ENCODE measurements at places on chromosomes 16 and 17.

DNA sequence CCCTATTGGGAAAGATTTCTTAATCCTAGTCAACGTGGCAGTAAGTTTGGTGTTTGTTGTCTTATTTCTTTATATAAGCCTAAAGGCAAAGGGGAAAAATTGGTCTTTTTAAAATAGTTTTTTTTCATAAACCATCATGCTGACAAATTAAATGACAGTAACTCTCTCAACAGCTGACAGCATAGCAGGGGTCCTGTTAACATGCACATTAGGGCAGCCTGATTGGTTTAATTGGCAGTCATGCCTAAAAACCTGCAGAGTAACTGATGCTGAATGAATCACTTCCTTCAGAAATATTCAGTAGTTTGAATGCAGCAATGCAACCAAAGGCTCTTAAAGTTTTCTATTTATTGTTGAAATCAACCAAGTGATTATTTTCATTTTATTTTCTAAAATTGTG is 85.4 kb downstream of the ITFG1 start:
- no peak for ATAC-seq
- H3K36me3 ChIP-seq = peaks cover 51% of the 10 kb centered on the region
- H3K4me1 ChIP-seq = peaks cover 3% of the 10 kb centered on the region
- no peak overlapping the region for H3K27ac ChIP-seq
- H3K4me3 ChIP-seq = no peak overlapping the region

- H3K27ac ChIP-seq = no peak overlapping the region
- H3K36me3 ChIP-seq = peaks cover 33% of the 10 kb centered on the region
- no peak for ATAC-seq
- H3K4me1 ChIP-seq = no peaks in the 10 kb centered on the region
- H3K4me3 ChIP-seq = no peak overlapping the region
- H3K27me3 ChIP-seq = no peaks in the 10 kb centered on the region
These were observed 154.2 kb downstream of the MYO1D start for GRCh38 chr17:32722733-32723132.

DNA sequence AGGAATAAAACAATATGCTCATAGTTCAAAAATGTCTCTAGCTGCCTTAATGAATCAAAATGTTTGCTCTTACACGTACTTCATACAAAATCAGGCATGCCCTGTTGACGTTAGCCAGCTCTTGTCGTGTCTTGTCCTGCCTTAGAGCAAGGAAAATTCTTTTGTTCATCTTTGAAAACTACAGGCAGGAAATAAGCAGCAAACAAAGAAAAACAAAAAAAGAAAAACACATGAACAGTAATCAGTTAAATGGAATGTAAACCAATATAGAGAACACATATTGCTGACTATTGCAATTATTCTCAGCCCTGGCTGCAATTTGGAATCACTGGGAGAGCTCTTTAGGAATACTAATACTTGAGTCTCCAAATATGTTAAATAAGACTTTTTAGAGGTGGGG is 1.7 kb downstream of the CAPNS2 start:
- no peak for ATAC-seq
- H3K27me3 ChIP-seq = peaks cover 15% of the 10 kb centered on the region
- no peaks in the 10 kb centered on the region for H3K36me3 ChIP-seq
- no peak overlapping the region for H3K4me3 ChIP-seq

GRCh38 chr16:67034487-67034886 is 5.5 kb downstream of the CBFB start:
- H3K27ac ChIP-seq = peak overlapping the region; percentile 39
- peaks cover 98% of the 10 kb centered on the region for H3K36me3 ChIP-seq
- no peak for ATAC-seq
- H3K4me3 ChIP-seq = peak overlapping the region; percentile 88
- peaks cover 38% of the 10 kb centered on the region for H3K4me1 ChIP-seq

GRCh38 chr16:65111306-65111705 is 10.6 kb downstream of the CDH11 start:
- no peak for ATAC-seq
- H3K27me3 ChIP-seq = no peaks in the 10 kb centered on the region
- no peaks in the 10 kb centered on the region for H3K4me1 ChIP-seq

GRCh38 chr16:89720551-89720812 is 216 bp downstream of the VPS9D1 start:
- peaks cover 21% of the 10 kb centered on the region for H3K4me1 ChIP-seq
- H3K36me3 ChIP-seq = peaks cover 28% of the 10 kb centered on the region
- H3K27ac ChIP-seq = no peak overlapping the region
- H3K27me3 ChIP-seq = no peaks in the 10 kb centered on the region

- no peak overlapping the region for H3K27ac ChIP-seq
- H3K4me1 ChIP-seq = no peaks in the 10 kb centered on the region
- no peak for ATAC-seq
- H3K4me3 ChIP-seq = no peak overlapping the region
- no peaks in the 10 kb centered on the region for H3K36me3 ChIP-seq
These were observed 6.0 kb downstream of the GRIN2C start for GRCh38 chr17:74853669-74854068.

DNA sequence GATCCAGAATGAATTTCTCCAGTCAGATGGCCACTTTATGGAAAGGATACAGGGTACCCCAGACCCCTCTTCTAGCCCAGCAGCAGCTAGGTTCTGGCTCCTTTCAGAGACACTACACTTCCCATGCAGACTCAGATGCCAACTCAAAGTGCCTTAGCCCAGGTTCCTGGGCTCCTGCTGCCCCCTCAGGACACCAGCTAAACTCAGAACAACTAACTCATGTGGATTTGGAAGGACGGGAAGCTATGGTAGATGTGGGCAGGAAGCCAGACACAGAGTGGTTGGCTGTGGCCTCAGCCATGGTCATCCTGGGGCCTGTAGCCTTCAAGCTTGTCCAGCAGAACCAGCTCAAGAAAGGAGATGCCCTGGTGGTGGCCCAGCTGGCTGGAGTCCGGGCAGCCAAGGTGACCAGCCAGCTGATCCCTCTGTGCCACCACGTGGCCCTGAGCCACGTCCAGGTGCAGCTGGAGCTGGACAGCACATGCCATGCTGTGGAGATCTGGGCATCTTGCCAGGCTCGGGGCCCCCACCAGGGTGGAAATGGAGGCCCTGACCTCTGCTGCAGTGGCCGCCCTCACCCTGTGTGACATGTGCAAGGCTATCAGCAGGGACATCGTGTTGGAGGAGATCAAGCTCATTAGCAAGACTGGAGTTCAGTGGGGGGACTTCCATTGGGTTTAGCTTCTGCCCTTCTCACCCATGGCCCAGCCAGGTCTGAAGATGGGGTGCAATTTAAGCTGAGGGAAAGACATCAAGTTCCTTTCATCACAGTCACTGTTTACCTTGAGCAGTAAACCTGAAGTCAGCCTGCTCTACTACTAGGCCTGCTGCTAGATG is 111.8 kb downstream of the N4BP1 start:
- H3K4me1 ChIP-seq = no peaks in the 10 kb centered on the region
- H3K27me3 ChIP-seq = no peaks in the 10 kb centered on the region
- no peak overlapping the region for H3K4me3 ChIP-seq
- H3K27ac ChIP-seq = no peak overlapping the region
- H3K36me3 ChIP-seq = no peaks in the 10 kb centered on the region

DNA sequence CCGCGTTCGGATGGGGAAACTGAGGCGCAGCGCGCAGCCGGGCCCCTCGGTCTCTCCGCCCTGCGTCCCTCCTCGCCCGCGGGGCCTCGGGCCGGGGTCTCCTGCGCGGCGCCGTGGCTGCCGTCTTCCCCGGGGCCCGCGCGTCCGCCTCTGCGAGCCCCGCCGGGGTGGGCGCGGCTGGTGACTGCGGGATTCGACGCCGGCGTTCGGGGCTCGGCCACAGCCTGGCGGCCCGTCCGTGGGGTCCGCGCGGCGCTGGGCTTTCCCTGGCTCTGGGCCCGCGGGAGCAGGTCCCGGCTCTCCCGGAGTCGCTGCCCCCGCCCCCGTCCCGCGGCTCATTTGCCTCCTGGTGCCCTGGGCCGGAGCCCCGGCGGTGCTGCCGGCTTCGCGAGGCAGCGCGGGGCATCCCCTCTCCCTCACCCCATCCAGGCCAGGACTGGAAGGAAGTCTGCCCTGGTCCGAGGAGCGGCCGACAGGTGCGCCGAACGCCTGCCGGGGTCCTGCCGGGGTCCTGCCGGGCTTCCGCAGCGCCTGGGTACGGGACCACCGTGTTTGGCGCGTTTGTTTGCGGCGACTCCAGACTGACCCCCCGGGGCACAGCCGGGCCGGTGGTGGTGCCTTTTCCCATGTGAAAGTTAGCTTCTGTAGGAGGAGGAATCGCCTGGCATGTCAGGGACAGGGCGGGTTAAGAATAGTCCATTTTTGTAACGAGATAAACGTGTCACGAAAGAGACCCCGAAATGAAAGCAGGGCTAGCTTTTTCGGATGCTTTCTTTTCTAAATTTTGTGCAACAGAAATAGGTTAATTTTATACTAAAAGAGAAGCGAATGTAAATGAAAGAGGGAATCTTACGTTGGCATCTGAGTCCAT is 671 bp downstream of the CHMP6 start:
- H3K4me3 ChIP-seq = peak overlapping the region; percentile 60
- H3K27ac ChIP-seq = peak overlapping the region; percentile 41
- H3K4me1 ChIP-seq = no peaks in the 10 kb centered on the region
- H3K27me3 ChIP-seq = no peaks in the 10 kb centered on the region
- H3K36me3 ChIP-seq = peaks cover 22% of the 10 kb centered on the region

DNA sequence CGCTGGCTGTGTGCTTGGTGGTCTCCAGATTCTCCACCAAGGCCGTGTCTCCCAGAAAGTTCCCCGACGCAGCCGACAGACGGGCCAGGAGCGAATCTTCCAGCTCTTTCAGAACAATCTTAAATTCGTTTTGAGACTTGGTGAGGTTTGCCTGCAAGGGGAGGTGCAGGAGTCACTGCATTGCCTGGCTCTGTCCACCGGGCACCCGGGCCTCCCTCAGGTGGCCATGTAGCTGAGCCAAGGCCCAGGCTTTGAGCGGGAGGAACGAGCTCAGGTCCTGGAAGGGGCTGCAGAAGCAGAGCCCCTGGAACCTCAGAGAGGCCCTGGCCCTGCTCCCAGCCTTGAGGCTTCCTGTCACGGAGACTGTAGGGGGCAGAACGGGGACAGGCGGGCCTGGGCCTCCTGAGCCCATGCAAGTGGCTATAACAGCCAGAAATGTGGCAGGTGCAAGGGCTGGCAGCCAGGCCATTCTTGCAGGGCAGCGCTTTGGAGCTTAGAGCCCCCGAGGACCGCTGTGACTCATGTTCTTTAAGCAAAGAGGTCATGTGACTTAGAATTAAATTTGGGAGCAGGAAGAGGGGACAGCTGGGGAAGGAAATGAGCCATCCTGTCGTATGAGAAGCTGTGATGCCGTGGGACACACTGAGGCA is 72.4 kb downstream of the PGS1 start:
- H3K4me3 ChIP-seq = no peak overlapping the region
- H3K27me3 ChIP-seq = no peaks in the 10 kb centered on the region
- ATAC-seq = no peak
- no peaks in the 10 kb centered on the region for H3K36me3 ChIP-seq
- no peak overlapping the region for H3K27ac ChIP-seq

GRCh38 chr17:43579566-43580140 is 33.5 kb upstream of the ETV4 start:
- peaks cover 12% of the 10 kb centered on the region for H3K27me3 ChIP-seq
- peak overlapping the region; percentile 22 for H3K4me3 ChIP-seq
- no peaks in the 10 kb centered on the region for H3K36me3 ChIP-seq
- H3K27ac ChIP-seq = peak overlapping the region; percentile 76
- ATAC-seq = no peak

DNA sequence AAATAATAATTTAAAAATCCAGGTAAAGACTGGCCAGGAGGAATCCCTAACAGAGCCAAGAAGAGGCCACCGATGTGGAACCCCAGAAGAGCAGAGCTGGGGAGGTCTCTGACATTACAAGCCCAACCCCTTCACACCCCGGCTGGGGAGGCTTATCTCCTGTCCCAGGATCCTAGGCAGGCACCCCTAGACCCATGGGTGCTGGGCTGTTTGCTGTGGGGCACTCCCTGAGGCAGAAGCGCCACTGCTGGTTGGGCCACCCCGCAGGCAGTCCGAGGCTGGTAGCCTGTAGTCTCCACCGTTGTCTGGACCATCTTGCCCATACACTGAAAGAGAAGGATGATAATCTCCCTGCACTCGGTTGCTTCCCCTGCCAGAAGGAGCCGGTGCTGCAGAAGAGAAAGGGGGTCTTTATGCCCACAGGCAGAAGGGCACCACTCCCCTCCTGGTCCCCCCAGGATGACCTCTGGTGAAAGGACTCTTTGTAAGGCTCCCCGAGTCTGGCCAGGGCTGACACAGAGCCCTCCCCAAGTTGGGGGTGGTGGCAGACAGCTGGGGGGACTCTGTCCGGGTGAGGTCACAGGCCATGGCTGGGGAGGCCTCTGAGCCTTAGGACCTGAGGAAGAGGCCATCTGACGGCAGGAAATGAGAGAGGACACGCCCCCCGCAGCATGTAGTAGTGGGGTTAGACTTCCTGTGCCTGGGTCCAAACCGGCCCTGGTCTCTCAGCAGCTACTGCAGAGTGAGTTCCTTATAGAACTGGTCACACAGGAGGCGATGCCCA is 34.2 kb downstream of the CFAP20 start:
- no peak overlapping the region for H3K4me3 ChIP-seq
- H3K4me1 ChIP-seq = peaks cover under 1% of the 10 kb centered on the region
- no peaks in the 10 kb centered on the region for H3K27me3 ChIP-seq
- ATAC-seq = no peak
- no peaks in the 10 kb centered on the region for H3K36me3 ChIP-seq

GRCh38 chr17:74712756-74713155 is at the start of gene CD300LF:
Gene CD300LF (minus strand): TSS chr17:74712923. CDS start chr17:74712866, 57 bp downstream.
- H3K27me3 ChIP-seq = peaks cover 11% of the 10 kb centered on the region
- H3K4me1 ChIP-seq = peaks cover 4% of the 10 kb centered on the region
- H3K4me3 ChIP-seq = no peak within 1 kb of the TSS
- no peaks in the 10 kb centered on the region for H3K36me3 ChIP-seq
- ATAC-seq = no peak

DNA sequence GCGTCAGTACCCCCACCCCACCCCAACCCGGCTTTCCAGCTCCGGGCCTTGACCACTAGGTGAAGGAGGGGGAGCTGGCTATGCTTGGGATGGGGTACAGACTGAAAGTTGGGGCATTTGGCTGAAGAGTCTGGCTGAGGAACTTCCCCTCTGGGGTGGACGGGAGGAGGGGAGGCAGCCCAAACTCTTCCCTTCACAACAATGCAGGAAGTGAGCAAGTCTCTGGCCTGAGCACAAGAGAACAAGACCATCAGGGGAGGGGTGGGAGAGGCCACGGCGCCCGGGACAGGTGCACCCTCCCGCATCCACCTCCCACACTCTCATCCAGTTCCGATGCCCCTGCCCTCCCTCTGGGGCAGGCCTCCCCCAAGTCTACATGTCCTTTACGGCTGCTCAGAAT is 5.6 kb downstream of the USH1G start:
- no peak overlapping the region for H3K27ac ChIP-seq
- no peak overlapping the region for H3K4me3 ChIP-seq
- H3K4me1 ChIP-seq = no peaks in the 10 kb centered on the region
- H3K36me3 ChIP-seq = no peaks in the 10 kb centered on the region
- peaks cover 6% of the 10 kb centered on the region for H3K27me3 ChIP-seq

GRCh38 chr17:15913826-15914225 is 31.1 kb upstream of the ADORA2B start:
- no peak overlapping the region for H3K27ac ChIP-seq
- H3K4me1 ChIP-seq = no peaks in the 10 kb centered on the region
- no peak overlapping the region for H3K4me3 ChIP-seq
- peaks cover 6% of the 10 kb centered on the region for H3K27me3 ChIP-seq

DNA sequence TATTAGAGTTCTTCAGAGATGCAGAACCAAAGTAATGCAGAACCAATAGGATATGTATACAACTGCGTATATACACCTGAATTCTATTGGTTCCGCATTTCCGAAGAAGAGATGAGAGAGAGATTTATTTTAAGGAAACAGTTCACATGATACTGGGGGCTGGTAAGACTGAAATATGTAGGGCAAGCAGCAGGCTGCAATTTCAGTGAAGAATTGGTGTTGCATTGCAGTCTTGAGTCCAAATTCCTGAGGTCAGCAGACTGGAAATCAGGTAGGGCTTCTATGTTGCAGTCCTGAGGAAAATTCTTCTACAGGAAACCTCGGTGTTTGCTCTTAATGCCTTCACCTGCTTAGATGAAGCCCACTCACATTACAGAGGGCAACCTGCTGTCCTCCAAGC is 128.2 kb upstream of the MED13 start:
- H3K4me3 ChIP-seq = no peak overlapping the region
- H3K27me3 ChIP-seq = no peaks in the 10 kb centered on the region
- H3K36me3 ChIP-seq = no peaks in the 10 kb centered on the region
- ATAC-seq = no peak
